ENCODE measurements at places on chromosomes 11 and 22.

DNA sequence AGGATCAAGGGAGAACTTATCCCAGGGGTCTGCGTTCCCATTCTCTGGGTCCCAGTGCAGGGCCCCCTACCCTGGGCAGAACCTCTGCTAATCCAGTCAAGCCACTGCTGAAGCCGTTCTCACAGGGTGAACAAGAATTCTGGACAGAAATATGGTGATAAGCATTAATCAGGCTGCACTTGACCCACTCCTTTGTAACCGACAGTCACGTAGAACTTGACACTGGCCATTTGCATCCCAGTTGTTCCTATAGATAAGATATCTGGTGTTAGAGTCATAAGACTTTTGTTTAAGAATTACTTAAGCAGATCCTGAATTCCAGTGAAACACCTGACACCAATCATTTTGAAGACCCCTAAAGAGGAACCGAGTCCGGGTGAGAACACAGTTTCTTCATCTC, 107.5 kb upstream of the THY1 start:
- no peak for DNase-seq

DNA sequence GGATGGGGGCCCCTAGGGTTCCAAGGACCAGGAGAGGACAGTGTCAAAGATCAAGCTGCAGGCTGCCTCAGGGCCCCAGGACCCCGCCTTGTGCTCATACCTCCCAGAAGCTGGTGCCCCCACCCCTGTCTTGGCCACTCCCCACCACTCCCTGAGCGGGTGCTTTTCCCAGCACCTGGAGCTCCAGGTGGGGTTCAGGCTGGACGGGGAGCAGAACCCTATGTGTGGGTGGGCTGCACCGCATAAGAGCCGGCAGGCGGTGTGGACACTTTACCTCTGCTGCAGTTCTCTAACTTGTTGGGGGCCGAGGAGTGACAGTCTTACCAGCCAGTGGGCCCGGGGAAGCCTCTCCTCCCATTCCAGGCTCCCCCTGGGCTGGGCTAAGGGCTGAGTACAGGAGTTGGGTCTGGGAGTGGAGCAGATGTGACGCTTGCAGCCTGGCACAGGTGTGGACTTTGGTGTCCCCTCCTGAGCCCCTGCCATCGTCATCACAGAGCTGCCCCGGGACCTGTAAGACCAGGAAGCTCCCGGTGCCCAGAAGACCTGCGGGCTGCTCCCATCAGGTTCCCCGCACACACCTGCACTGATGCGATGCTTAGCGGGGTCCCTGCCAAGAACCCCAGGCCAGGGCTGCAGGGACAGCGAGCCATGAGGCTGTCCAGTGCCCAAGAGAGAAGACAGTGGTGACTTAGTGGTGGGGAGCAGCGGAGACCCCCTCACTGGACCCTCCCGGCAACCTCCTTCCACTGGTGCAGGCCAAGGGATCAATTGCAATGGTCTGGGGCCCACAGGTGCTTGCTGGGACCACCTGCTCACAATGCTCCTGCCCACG, 674.5 kb downstream of the BRD1 start:
- DNase-seq = no peak

DNA sequence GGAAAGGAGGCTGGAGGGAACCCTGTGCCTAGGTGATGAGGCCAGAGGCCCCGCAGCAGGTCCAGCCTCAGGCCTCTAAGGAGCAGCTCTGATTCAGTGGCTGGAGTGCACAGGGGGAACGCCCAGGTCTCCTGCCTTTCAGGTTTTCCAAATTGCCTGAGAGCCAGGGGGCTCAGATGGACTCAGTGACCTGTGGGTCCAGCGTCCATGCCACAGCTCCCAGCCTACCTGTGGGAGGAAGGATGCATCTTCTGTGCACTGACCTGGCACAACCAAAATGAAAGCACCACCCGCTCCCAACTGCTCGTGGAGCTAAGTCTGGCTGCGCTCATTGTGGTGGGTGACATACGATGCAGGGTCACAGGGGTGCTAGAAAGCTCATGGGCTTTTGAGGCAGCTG, 82.8 kb downstream of the FEZ1 start:
- DNase-seq = no peak

GRCh38 chr11:14218728-14219127, 140.3 kb downstream of the RRAS2 start:
- DNase-seq = no peak

GRCh38 chr11:92819830-92820229, 149.6 kb upstream of the MTNR1B start:
- DNase-seq = no peak

DNA sequence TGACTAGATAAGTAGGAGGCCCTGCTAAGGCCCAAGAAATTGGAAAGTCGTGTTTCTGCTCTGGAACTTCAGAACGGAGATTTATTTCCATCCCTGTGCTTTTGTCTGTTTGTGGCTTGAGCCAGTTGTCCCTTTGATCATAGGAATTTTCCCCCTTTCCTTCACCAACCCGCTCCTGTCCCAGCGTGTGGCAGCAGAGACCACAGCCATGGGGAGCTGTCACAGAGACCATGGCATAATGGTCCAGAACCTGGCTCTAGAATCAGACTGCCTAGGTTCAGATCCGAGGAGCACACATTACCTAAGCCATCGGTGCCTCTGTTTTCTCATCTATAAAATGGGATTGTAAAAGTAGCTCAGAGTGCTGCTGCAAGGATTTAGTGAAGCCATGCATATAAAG, 128.1 kb downstream of the GALNT18 start:
- no peak for DNase-seq

DNA sequence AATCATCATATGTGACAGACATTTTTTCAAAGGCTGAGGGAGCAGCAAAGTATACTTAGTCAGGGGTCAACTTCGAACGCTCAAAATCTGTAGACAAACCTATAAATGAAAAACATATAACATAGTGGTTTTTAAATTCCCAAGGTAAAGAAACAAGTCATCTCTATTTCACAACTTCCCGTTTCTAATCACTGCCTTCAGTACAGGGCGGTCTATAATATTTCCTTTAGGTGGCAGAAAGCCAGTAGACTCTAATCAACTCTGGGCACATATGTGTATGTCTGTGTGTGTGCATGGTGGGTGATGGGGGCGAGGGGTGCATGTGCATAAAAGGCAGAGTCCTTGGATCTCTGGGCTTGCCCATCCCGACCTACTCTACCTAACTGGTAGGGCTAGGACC, 55.0 kb upstream of the ARFGAP3 start:
- no peak for DNase-seq

GRCh38 chr11:19961225-19961624, 199.1 kb downstream of the DBX1 start:
- DNase-seq = no peak

- no peak for DNase-seq
Measured at GRCh38 chr11:46038529-46038928, 82.7 kb downstream of the PHF21A start.

GRCh38 chr11:61873588-61874376, 17.6 kb downstream of the FADS3 start:
- no peak for DNase-seq

DNA sequence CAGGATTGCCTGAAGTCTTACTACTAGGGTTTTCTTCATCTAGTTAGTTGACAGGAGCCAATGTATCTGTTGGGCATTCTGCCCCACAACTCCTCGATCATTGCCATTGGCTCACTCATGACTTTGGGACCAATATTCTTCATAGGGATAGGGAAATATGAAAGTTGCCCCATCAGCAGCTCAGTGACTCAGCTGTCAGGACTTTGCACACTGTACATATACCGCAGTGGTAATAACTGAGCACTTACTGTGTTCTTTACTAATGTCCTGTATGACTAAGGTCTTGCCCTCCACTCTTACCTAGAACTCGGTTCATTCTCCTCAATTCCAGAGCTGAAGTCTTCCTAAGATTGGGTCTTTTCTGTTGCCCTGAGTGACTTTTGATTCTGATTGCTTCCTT, 46.8 kb upstream of the PGR start:
- no peak for DNase-seq

DNA sequence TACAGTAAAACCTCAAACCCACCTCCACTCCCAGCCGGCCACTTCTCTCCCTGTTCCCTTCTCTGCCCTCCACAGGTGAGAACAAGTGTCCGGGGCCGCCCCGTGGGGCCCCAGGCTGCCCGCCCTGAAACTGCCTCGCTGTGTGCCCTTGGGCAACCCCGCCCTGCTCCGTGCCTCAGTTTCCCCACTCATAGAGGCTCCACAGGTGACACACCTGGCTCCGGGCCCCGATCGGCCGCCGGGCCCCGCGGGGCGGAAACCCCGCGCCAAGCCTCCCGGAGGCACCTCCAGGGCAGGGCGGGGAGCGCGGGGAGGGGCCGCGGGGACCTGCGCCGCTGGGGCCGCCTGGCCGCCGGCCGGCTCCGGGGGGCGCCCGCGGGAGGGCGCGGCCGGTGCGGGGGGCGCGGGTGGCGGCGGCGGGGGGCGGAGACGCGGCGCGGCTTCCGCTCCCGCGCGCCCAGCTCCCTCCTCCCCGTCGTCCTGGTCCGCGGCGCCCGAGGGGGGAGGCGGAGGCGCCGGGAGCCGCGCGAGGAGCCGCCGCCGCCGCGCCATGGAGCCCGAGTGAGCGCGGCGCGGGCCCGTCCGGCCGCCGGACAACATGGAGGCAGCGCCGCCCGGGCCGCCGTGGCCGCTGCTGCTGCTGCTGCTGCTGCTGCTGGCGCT, at the start of gene LRP5:
Gene LRP5, plus strand, starts transcription at position 475 of the 663 bp plus-strand sequence. Its CDS starts 124 bp downstream, at position 599.
- DNase-seq = no peak

- peak; percentile 23 for DNase-seq
Measured at GRCh38 chr11:63536669-63537292, at the start of gene PLAAT4. Gene PLAAT4, plus strand, starts transcription at chr11:63536808. Its CDS starts 61 bp downstream, at chr11:63536869.

GRCh38 chr22:44319685-44320084, 6.9 kb upstream of the SHISAL1 start:
- no peak for DNase-seq

DNA sequence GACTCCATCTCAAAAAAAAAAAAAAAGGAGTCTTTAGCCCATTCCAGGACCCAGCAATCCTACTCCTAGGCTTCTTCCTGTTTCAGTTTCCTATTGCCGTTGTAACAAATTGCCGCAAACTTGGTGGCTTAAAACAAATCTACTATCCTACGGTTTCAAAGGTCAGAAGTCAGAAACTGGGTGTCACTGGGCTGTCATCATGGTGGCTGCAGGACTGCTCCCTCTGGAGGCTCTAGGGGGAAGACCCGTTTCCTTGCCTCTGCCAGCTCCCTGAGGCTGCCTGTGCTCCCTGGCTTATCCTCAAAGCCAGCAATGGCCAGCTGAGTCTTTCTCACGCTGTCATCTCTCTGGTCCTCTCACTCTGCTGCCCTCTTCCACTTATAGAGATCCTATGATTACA, 8.7 kb upstream of the DAGLA start:
- DNase-seq = no peak

DNA sequence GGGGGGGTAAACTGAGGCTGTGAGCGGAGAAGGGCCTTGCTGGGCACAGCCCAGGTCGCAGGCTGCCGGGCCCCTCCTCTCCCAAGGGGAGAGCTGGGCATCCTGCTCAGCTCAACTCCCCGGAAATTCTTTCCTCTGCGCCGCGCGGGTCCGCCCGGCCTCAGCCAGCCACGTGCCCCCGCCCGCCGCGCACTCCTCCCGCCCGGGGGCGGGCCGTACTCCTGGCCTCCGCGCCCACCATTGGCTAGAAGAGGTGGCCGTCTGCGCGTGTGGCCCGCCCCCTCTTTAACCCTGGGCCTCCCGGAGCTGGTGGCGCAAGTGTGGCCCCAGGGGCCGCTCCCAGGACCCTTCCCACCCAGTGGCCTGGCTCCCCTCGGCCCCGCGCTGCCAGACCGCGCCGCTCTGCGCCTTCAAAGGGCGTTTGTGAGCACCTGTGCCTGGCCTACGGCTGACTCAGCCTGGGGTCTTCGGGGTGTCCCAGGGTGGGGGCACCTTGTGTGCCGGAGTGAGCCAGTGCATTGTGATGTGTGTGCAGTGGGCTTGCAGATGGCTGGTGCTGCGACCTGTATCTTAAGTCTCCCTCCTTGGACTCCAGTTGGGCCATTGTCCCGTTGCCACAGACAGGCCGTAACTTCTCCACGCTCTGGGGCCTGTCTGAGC, 2.0 kb downstream of the MRGPRF start:
- no peak for DNase-seq

GRCh38 chr11:1998290-1998689, 648 bp upstream of the H19 start:
- DNase-seq = no peak

DNA sequence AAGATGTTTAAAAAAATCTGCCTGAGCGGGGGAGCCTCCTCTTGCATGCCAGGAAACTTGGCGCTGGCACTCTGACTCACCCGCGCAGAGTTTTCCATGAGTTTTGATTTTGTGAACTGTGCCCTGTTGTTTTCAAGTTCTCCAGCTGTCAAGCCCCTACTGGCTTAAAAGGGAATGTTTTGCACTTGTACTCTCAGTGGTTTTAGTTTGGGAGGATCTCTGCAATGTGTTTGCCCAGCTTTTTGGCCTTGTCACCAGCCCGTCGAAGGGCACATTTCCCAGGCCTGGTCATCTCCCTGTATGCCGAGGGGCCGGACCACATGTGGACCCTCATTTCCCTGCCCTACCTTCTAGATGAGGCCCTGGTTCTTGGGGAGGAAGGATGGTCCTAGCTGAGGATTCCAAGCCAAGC, 12.2 kb downstream of the MRGPRF start:
- DNase-seq = no peak

- no peak for DNase-seq
Measured at GRCh38 chr22:44459041-44459440, 39.0 kb downstream of the RTL6 start.

GRCh38 chr11:64619811-64620380, 28.9 kb downstream of the SLC22A12 start:
- DNase-seq = no peak

DNA sequence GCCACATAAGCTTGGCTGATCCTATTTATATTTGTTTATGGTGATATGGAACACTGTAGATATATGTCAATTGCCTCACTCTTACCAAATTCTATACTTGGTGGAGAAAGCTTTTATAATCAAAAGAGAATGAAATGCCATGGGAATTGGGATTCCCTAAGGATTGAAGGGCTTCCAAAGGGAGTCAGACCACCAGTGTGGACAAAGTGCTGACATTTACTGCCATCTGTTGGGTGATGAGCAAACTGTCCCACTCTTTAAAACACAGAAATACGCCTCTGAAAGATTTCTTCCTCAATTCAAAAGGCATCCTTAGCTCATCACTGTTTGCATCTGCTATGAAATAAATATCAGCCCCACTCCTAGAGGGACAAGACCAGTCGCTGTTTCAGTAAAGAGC, 7.1 kb downstream of the SLC1A2 start:
- no peak for DNase-seq

- no peak for DNase-seq
Measured at GRCh38 chr11:78828676-78829075, 254.0 kb upstream of the NARS2 start.

- peak; percentile 48 for DNase-seq
Measured at GRCh38 chr11:33857933-33858371, 33.9 kb downstream of the LMO2 start.

GRCh38 chr11:74322667-74323066, 11.2 kb upstream of the P4HA3 start:
- DNase-seq = no peak

DNA sequence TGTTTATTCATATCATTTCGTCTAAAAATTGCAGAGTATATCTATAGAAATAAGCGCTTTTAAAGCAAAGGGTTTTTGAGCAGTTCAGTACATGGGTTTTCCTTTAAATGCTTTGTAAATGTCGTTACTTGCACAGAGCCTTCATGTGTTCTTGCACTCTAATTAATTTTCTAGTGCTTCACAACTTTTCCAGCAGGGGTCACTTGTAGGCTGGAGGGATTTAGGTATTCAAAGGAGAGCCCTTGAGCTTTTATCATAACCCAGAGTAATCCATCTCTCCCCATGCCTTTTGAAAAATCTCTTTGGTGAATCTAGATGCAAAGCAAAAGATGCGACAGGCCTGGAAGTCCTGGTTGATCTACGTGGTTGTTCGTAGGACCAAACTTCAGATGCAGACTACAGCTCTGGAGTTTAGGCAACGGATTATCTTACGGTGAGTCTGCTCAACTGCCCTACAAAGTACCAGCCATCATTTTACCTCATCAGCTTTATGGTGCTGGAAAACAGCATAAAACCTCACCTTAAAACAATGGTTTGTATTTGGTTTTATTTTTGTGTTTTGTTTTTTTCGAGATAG, 60.4 kb downstream of the SFI1 start:
- no peak for DNase-seq

All from T-cell (primary cell).